ENCODE measurements at places on chromosomes 2 and 18. TPM values are rescaled to one million over a fixed set of nuclear protein-coding genes. Genes with fewer than 3 reads are reported as not detected.

The DYSF gene
- total RNA-seq: 0.07 TPM

DNA sequence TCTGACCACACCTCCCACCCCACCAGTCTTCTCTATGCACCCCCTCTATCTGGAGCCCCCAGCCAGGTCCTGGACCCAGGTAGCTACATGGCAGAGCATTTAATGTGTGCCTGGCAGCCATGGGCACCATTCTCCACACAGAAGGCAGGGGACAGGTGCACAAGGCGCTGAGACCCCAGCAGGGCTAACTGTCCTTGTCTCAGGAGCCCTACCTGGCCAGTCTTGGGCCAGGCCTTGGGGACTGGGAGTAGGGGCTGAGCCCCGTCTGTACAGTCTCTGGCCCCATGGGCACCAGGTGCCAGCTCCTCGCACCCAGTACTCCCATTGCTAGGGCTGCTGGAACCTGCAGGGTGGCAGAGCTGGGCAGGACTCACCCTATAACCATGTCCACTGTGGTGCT is 2.9 kb downstream of the GNLY start:
- no peak for DNase-seq

DNA sequence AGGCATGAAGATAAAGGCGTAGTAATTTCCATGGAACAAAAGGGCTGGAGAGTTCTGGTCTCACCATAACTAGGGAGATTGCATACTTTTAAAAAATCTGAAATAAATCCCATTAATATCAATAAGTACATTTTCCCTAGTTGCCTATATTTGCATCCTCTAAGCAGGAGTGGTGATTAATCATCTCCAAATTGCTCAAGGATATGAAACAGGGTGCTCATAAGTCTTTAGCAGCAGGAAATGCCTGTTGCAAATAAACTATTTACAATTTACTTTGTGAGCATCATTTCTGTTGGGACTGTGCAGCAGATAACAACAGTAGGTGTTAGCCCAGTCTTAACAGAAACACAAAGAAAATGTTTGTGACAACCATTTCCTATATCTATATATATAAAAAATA is 92.4 kb upstream of the TMEM178A start:
- no peak for DNase-seq

The MCM6 gene
- total RNA-seq: 21.5 TPM

DNA sequence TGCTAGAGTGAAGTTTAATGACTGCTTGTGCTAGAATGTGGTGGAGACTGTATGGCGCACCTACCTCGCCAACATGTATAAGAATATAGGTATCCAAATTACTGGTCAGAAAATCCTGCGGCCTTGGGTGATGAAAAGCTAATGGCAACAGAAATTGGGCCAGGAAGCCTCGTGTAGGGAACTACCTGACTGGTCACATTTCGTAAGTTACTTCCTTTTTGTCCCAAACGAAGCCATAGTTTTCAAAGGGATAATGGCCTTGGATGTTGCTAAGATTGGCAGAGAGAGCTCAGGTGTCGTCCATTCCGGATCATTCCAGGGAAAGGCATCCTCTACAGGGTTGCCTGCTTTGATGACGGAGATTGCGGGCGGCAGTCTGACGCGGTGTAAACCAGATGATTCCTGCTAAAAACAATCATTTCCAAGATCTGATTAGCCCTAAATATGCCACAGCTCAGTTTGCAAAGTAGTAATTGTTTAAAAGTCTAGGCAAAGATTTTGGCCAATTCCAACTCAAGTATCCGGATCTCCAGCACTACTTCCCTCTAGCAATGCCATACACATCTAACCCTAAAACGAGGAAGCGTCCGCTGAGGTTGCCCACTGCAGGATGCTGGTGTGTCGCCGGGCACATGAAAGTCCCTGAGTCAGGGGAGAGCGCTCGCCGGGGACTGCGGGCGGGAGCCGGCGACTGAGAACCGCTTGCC is 708 bp upstream of the MALT1 start:
- no peak for DNase-seq

All from HFFc6 (cell line).